NCI-H2029 treated with DMSO at 0.1 percent for 48 hours (cell line): ENCODE measurements at places on chromosomes 7 and 10.

- no peak for DNase-seq
Measured at GRCh38 chr10:112917681-112918080, 32.4 kb upstream of the TCF7L2 start.

DNA sequence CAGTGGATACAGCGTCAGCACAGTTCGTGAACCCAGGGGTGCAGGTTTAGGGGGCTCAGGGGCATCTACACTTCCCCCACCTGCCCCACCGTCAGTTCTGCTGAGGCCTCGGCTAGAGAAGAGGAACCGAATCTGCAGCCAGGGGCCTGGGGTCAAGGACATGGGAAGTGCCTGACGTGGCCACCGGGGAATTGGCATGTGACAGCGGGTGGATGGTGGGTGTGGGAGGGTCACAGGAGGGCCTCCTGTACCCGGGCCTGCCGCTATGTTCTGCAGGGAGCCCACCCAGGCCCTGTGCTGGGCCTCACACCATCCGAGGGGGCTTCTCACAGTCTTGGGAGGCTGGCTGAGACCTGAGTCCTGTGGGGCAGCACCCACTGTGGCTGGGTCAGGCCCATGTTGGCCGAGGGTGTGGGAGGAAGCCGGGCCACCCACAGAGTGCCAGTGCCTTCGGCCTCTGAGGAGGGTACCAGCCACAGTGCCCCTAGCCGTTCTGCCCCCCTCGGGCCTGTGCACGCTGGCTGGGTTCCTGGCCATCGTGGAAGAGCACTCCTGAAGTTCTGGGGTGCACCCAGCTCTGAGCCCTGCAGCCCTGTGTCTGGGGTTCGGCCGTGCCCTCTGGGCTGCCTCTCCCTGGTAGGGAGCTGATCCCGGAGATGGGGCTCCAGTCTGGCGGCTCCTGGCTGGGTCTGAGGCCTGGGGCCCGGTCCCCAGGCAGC, 5.9 kb downstream of the TTYH3 start:
- DNase-seq = no peak

- no peak for DNase-seq
Measured at GRCh38 chr10:96834120-96834519, 2.0 kb downstream of the LCOR start.

GRCh38 chr7:155377838-155378579, 79.9 kb upstream of the EN2 start:
- DNase-seq = no peak

DNA sequence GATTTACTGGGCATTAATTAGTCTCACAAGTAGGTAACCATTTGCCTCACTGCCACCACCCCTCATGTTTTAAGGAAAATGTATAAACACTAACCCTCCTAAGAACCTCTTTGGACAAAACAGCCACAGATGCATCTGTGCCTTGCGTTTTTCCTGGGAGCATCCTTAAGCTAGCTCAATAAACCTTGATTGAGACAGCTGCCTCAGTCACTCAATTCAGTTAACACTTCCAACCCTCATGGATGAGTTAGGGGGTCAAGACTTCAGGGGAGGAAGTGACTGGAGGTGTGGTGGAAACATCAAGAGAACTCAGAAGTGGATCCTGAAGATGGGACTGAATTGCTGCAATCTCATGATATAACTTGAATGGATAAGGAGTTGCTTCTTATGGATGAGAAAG, 31.5 kb downstream of the CUL2 start:
- DNase-seq = no peak

DNA sequence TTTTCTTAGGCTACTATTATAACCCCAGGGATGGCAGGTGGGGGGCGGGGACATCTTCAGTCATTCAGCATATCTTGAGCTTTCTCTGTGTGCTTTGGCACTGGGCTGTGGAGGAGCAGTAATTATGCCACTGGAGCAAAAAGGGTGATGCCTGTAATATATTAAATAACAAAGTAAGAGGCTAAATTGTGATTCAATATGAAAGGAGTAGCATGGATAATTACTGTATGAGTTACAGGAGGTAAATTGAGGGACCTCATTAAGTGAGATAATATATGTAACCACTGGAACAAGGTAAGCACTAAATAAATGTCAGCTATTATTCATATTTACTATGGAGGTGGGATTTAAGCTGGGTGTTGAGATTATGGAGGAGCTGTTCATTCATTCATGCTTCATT, 3.3 kb upstream of the STN1 start:
- DNase-seq = no peak

DNA sequence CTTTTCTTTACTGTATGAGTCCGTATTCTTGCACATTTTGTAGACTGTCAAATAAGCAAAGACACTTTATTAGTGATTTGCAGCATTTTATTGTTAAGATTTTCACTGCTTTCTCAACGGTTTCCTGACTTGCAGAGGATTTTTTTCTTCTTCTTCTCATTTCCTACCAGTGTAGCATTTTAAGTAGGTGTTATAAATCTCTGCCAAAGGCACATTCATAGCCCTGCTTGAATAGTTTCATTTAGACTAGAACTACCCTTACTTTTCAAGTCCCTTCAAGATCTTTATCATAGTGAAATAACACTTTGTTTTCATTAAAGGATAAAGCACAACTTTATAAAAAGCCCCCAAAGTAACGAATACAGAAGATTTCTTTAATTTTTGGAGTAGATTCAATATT, 271.4 kb downstream of the TSPAN12 start:
- no peak for DNase-seq

DNA sequence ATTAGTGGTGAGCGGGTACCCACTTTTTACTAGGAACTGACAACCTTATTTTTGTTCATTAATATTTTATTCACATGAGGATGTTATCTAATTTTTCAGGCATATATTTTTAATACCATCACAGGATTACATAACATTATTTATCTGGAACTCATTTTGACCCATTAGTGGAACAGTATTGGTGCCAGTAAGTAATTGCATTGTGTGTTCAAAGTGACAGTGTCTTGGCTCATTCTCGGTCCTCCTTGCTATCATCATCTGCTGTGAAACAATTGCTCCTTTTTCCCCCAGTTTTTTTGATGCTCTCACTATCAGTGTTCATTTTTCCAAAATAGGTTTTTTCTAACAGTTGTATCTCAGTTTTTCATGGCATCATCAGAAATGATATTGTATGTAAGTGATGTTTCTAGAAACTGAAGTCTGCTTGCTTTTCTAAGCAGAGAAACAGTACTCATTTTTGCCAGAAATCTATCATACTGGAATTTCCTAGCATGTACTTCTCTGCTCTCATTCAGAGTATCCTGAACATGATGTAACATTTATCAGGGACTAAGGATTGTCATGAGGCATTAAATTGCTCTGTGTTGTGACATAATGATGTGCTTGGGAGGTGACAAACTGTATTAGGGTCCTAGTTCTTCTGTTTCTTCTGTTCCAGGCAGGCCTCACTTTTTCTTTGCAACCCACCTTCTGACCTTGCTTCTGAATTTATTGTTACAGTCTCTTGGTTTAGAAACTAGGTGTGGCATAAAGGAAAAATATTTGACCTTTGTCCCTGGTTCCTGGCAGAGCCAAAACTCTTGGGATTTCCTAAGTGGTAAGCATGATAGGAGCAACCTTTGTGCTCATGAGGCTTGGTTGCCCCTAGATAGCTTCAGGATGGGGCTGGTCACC, 4.2 kb downstream of the NUB1 start:
- DNase-seq = no peak

DNA sequence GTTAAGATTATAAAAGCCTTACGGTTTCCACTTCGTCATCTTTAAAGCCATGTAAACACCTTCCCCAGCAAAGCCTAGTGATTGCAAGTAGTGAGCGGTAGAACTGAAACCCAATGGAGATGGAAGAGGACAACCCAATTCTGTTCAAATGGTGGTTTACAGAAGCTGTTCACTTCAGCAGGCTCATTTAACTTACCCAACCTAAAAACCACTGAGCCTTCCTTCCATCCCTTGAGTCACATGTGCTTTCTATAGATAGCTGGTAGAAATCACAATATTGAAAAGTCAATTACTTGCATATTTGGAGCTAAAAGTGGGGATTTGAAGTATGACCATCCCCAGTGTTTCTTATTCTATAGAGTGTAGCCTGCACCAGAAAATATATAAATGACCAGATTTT, 667.7 kb downstream of the SUGCT start:
- no peak for DNase-seq

GRCh38 chr10:89037096-89037495, 46.5 kb downstream of the FAS start:
- no peak for DNase-seq

- DNase-seq = no peak
Measured at GRCh38 chr7:137591421-137591837, 247.9 kb upstream of the PTN start.

DNA sequence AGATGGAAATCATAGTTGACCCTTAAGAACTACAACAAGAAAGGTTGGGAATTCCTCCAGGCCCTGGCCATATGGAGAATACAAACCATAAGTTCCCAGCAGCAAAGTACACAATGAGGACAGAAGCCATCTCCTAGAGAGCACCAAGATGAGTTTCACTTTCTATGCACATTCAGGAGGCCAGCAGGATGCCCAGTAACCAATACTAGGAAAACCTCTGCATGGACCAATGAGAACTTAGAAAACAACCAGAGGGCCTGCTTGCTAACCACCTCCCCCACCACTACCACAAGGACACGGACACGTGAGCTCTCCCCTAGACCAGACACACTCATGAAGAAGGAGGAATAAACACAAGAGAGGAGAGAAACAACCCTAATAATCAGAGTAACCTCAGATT, 56.3 kb downstream of the IFIT5 start:
- no peak for DNase-seq

- no peak for DNase-seq
Measured at GRCh38 chr10:19730907-19731217, 85.4 kb upstream of the PLXDC2 start.

DNA sequence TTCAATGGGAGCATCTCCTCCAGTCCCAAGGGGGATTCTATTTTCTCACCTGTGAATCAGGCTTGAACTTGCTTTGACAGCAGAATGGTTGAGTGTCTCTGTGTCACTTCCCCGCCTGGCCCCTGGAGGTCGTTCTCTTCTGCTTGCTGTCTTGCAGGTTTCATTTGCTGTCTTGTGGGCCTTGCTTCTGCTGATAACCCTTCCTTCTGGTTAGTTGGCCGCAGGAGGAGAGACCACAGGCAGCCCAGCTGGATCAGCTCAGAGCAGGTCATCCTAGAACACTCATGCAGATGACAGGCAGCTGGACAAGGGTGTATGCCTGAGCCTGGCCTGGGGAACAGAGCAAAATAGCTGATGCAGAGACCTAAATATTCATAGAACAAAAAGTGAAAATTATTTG, 344.2 kb upstream of the ADARB2 start:
- DNase-seq = no peak

DNA sequence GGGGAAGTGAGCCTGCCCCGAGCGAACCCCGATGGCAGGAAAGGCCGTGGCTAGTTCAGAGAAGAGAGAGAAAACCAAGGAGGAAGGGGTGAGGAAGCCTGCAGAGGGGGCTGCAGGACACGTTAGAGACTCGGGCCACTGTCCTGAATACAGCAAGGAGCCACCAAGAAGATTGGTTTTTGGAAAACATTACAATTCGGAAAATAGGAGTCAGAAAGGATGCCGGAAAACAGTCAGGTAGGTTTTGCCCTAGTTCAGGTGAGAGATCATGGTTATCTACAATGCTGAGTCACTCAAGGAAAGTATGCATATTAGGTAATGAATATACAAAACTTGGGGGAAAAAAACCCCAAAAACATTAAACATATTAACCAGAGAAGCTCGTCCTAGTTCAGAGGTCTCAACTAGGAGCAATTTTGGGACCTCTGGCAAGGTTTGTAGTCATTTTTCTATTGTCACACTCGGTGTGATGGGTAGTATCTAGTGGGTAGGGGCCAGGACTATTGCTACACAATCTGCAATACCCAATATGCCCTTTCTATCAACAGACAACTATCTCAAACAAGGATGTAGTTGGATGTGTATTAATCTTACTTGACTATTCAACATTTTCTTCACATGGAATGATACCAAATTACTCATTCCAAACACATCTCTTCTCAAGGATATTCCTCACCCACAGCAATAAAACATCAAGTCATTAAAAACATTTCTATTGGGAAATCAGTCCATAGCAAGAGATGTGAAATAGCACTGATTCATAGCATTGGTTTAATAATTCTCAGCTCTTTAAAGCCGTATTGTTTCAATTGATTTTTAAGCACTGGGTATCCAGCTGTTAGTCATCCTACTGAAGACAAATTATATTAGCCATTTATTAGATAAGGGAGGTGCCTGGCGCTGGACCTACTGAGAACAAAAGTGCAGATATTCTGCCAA, 74.4 kb upstream of the RSU1 start:
- DNase-seq = no peak

DNA sequence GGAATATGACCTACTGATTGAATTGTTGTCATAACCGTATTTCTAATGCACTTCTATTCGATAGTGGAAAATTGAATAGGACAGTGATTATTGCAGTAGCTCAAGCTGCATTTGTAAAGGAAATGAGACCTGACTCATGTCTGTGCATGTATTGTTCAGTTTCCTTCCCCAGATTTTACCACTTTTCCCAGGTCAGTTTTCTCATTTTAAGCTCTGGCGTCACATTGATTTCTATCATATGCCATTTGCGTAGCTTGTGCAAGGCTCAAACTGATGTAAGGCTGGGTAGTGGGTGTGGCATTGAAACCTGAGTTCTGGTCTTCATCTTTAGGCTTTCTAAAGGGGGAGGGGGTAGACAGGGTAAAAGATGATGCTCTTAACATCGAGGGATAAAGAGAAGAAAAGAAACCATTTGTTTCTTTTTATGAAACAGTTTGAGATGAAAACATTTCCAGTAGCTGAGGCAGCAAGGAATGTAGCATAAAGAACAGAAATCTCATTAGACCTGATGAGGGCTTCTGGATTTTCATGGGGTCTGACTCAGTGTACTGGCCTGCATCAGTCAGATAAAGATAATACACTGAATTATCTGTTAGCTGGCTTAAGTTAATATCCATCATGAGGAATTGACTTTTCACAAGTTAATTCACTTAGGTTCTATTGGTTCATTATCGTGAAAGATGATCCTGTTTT, 182.3 kb upstream of the CDCA7L start:
- DNase-seq = no peak

GRCh38 chr7:159296093-159296681, 151.5 kb upstream of the VIPR2 start:
- no peak for DNase-seq

- DNase-seq = peak; percentile 79
Measured at GRCh38 chr10:5488272-5489161, 10.9 kb downstream of the CALML5 start.
